MV-4-11 (cell line): ENCODE measurements at places on chromosomes 3 and 15.

DNA sequence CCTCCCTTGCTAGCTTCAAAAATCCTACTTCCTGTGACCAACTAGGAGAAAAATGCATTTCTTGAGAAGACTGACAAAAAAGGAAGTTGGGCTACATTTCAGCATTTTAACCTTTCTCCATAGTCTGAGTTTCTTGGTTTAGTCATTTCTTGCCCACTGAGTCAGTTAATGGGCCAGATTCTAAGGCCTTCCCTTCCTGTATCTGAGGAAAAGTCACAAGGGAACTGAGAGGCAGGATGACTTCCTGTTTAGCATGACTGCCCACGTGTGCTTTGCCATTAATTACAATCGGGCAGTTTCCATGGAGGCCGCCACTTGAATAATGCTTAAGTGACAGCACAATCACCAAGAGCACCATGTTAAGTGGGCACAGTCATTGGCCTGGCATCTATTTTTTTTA, 794.4 kb upstream of the LMCD1 start:
- DNase-seq = peak; percentile 84

DNA sequence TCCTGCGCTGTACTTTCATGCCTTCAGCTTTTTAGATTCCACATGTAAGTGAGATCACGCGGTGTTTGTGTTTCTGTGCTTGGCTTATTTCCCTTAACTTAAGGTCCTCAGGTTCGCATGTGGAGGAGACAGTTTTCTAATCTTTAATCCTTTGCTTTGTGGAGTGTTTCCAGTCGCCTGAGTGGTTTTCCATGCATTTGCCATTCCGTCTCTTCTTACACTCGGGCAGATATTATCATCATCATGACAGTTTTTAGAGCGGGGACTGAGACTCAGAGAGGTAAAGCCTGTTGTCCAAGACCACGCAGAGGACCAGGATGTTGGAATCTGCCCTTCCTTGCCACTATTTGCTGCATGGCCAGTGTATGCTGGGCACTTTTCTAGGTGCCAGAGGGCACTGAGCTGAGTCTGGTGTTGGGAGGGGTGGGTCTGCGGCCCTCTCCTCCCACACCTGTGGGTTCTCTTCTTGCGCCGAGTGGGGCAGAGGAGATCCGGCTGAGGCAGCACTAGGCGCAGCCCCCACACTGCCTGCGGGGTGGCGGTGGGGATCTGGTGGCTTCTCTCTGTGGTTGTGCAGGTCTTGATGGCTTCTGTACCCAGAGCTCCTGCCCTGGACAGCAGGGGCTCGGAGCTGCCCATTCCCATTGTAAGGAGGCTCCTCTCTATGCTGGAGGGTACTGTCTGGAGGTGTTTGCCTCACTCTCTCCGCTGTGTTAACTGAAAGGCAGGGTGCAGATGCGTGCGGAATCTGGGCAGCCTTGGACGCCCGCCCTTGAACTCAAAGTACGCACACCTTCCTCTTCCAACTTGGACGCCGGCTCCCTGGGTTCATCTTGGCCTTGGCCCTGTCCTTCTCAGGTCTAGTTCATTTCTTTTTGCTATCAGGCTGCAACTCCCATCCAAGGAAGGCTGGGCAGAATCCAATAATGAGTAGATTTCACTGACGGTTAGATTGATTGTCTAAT, 156.0 kb upstream of the RGMA start:
- no peak for DNase-seq

GRCh38 chr3:156674911-156675829, 780 bp downstream of the TIPARP start:
- DNase-seq = peak; percentile 14

GRCh38 chr3:10285272-10286132, 7.2 kb downstream of the GHRL start:
- no peak for DNase-seq

GRCh38 chr15:31487811-31488436, 161.3 kb downstream of the KLF13 start:
- peak; percentile 15 for DNase-seq

- no peak for DNase-seq
Measured at GRCh38 chr3:179528772-179529171, 34.0 kb upstream of the ACTL6A start.

GRCh38 chr3:72912532-72912931, 24.7 kb downstream of the GXYLT2 start:
- no peak for DNase-seq

- DNase-seq = no peak
Measured at GRCh38 chr3:178537122-178537705, 978 bp downstream of the KCNMB2 start.

- DNase-seq = no peak
Measured at GRCh38 chr15:62462268-62462667, 297.2 kb upstream of the C2CD4B start.

GRCh38 chr15:54566654-54567053, 588.4 kb downstream of the UNC13C start:
- DNase-seq = no peak
